HuH-7 (cell line): ENCODE measurements at places on chromosomes 5 and 9.
A peak's percentile ranks its signal among the peaks of the same experiment; 100 is the strongest.

GRCh38 chr9:138023394-138024124, 146.0 kb downstream of the CACNA1B start:
- no peak for DNase-seq

GRCh38 chr5:115480271-115480670, 64.3 kb downstream of the FEM1C start:
- DNase-seq: no peak

DNA sequence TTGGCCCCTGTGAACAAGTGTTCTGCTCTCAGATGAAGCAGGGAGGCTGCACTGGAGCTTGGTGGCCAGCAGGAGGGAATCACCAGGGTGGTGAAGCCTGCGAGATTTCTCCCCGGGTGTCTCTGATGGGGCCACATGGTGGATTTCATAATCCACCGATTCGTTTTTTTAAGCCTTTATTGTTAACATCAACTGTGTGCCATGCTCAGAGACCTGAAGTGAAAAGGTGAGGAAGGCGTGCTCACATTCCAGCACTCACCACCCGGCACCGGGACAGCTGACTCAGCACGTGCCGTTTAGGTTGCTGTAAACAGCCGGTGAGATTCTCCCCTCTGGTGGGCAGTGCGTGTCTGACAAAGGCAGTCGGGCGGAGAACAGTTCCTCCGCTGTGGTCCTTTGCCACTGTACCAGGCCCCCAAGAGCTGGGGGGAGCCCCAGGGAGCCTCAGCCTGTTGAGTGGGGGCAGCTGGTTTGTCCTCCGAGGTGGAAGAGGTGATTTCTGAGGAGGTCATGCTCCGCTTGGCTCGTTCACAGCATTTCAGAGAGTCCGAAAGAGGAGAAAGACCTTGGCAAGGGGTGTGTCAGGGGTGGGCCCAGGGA, 12.7 kb upstream of the AHRR start:
- DNase-seq: no peak

GRCh38 chr9:88950341-88951154, 40.7 kb upstream of the S1PR3 start:
- peak; percentile 23 for DNase-seq

DNA sequence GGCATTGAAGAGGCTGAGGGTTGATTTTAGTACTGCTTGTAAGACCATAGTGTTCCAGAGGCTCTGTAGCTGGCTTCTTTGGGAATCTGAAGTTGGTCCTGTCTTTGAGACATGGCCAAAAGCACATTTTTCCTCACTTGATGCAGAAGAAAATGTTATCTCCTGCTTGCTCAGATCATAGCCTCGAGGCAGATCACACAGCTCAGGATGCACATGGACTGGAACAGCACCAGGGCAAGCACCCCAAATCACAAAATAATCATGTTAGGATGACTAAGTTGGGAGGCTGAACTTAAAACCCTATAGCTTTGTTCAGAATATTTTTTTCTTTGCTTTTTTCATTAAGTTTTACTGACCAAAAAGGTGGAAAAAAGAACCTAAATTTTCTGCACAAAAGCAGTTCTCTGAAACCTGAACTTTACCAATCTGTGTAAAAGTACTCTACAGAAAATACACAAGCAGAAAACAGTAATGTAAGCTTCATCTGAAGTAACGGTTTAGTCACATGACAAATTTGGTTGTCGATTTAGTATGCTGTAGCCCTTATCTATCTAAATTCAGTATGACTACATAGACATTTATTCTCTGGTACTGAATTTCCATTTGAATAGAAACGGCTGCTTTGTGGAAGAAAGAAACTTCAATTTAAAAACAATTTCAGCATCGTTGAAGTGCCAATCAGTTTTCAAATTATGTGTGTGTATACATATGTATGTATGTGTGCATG, 3.4 kb downstream of the KLHL9 start:
- DNase-seq: no peak

DNA sequence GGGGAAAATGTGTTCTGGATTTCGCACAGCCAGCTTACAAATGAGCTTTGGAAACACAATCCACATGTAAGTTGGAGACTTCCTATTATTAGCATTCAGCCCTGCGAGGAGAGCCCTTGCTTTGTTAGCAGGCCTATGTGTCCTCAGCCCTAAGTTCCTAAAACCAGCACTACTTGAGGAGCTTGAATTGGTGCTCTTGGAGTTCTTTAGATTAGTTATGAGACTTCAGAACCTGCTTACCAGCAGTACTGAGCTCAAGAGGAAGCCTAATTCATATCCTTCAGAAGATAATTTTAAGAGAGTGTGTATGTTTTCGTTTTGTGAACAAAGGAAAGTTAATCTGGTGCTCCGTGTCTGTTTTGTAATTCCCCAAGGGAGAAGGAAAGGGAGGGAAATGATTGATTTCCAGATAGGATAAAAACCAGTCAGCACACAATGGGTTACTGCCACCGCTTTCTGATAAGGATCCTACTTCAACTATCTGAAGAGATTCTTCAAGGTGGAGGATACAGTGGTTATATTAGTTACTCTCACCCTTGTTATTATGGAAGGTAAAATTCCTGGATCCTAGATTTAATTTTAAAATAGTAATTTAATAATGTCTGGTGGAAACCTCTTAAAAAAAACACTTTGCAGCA, 35.2 kb downstream of the PIK3R1 start:
- DNase-seq: no peak

DNA sequence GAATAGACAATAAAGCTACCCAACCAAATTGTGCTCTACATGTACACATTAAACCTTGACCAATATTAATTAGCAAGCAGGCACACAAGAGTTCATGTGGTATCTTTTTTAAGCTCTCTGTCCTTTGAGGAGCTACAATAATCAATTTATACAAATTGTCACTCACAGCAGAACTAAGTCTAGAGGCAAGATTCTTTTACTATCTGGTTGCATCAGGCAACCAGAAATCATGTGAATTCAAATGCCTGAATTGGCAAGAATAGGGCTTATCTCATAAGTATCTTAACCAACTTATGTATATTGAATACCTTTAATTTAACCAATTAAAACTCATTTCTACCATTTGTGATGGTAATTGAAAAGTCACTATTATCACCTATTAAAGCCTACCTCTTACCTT, 145.5 kb upstream of the HAPLN1 start:
- no peak for DNase-seq

- DNase-seq: no peak
Observed at GRCh38 chr9:37486616-37487548, 1.1 kb downstream of the POLR1E start.

DNA sequence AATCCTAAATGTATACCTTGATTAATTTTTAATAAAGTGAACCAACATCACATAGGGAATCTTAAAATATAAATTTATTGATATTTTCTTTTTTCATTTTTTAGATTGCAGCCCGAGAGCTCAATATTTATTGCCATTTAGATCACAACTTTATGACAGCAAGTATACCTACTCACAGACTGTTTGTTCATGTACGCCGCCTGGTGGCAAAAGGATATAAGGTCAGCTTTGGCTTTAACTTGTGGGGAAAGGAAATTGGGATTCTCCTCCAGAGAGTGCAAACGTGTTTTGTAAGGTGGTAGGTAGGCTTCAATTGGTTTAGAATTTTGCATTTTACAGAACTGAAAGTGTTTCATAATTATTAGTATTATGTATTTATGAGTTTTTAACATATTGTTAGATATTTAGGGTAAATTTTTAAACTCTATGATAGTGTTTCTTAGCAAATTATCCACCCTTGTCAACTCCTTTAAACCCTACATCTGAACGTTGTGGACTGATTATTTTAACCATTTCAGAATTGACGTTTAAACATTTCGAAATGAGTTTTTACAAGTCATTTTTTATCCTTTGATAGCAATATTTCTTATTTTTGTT, 17.5 kb upstream of the DHFR start:
- peak; percentile 64 for DNase-seq

DNA sequence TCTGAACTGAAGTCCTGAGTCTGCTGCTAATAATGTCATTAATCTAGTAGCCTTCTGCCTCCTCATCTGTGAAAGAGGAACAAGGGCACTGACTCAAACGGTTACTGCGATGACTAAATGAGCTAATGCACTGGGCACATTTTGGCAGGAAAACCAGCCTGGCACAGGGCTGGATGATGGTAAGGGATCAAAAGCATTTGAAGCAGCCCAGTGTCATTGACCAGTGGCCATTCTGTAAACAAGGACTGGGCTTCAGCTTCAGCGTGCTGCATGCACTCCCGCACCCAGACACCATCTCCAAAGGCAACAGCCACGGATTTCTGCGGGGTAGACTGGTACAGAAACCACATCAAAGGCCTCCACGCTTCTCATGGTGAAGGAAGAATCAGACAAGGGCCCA, 8.0 kb downstream of the GCNT4 start:
- DNase-seq: no peak

DNA sequence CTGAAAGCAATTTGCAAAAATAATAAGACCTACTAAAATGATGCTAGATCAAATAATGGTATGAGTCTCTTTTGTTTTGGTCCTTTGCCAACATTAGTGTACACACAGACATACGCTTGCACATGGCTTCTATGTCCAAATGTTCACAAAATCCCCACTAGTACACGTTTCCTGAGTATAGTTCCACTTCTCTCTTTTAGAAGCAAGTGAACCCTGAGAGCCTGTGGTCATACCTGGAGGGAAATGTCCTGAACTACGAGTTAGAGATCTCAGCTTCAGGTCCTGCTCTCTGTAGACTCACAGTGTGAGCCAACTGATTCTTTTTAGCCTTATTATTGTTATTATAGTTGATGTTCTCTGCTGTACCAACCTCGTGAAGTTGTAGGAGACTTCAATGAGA, 47.3 kb upstream of the ACTBL2 start:
- DNase-seq: no peak

- DNase-seq: no peak
Observed at GRCh38 chr9:30846651-30847050, 1537.8 kb upstream of the ACO1 start.

DNA sequence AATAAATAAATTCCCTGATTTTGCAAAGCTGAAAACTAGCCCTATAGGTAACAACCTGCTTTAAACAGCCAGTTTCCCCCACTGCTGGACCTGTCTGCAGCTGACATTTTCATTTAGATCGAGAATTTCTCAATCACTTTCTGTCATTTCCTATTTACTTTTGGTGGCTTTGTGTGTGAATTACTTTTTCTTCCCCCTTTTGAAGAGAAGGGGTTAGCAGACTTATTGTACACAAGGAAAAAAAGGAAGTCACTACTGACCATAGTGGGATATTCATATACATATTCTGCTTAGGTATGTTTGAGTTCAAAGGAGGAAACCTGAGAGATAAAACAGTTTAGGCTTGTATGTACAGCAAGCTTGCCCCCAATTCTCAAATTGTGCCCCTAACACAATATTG, 27.0 kb upstream of the IFNB1 start:
- DNase-seq: no peak

- DNase-seq: no peak
Observed at GRCh38 chr9:98823666-98824334, 16.3 kb downstream of the GALNT12 start.

DNA sequence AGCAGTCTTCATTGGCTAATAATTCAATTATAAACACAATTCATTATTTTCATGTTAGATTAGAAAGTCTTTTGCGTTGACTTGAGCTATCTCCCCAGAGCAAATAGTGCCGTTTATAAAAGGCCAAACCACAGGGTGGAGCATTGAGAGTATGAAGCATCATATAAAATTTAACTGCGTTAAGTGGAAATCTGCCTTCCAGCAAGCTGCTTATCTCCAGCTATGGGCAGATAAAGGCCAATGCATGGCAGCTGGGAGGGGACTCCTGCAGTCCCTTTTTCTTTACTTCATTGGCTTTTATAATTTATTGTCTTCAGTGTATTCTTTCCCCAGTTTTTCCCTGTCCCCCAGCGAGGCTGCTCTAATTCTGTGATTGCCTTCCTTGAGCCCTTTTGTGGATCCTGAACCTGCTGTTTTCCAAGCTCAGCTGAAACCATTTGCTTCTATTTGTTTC, 113.7 kb downstream of the TMEM232 start:
- DNase-seq: no peak

DNA sequence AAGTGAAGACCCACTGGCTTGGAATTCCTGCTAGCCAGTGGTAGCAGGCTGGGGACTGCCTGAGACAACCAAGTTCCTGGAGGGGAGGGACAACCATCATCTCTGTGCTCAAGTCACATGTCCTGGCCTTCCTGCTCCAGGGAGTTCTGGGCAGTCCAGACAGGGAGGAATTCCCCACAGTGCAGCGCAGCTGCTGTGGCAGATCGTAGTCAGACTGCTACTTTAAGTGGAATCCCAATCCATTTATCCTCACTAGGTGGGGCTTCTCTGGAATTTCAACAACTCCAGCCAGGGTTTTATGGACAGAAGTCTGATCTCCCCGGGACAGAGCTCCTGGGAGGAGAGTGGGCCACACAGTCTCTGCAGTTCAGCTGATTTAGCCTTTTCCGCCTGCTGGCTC, 20.9 kb upstream of the OR5C1 start:
- DNase-seq: no peak

DNA sequence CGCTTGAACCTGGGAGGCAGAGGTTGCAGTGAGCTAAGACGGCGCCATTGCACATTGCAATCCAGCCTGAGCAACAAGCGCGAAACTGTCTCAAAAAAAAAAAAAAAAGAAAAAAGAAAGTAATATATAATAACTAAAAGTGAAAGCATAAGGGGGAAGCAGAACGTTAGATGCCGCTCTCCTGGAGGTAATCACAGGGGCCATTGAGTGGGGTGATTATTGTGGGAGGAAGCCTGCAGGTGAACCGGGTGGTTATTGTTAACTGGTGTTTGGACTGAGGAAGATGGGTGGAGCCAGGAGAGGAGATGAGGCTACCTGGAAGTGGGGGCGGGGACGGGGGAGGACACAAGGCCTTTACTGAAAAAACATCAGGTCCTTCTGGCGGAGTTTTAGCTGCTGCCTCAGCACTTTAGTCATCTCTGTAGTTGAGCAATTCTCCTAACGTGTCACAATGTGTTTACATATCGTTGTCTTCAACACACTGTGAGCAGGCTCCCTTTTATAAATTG, 5.3 kb upstream of the TJP2 start:
- peak; percentile 66 for DNase-seq

- DNase-seq: no peak
Observed at GRCh38 chr5:4191041-4191440, 595.4 kb downstream of the IRX1 start.

DNA sequence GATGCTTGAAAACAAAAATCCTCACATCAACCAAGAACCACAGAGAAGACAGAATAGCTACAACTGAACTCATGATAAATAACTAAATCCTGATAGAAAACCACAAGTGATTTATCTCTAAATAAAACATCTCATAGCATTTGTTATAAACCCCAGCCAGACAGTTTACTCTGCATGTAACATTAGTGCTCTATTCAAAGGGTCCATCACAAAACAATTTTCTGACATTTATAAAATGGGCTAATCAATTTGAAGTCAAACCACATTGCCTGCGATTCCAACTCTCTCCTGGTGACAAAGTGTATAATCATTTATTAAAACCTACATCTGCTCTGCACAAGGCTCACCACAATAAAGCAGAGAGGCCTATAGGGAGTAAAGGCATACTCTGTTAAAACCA, 49.8 kb downstream of the UIMC1 start:
- DNase-seq: no peak

- no peak for DNase-seq
Observed at GRCh38 chr9:113721856-113722255, 154.3 kb upstream of the ZNF618 start.
